ENCODE measurements at places on chromosomes 4 and X.
A peak's percentile ranks its signal among the peaks of the same experiment; 100 is the strongest.

GRCh38 chr4:107691378-107691777 is 28.7 kb downstream of the PAPSS1 start:
- no peak for DNase-seq

- DNase-seq, result peak; percentile 59
Observed at GRCh38 chr4:78951862-78952472, 12.7 kb upstream of the PAQR3 start.

DNA sequence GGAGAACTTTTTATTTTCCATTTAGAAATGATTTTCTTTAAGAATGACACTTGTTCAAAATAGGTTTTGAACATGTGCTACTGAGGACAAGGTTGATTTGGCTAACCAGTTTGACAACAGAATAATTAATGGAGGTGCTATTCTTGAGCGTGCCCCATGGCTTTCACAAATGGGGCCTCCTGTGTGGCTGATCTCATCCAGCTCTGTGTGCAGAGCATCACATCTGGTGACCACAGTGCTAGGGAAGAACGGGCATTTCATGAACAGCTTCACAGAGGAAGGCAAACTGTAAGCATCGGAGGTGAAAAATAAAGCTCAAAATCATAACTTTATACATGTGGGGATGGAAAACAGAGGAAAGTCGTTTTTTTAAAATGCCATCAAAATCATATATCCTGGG is 148.6 kb downstream of the SOWAHB start:
- DNase-seq, result no peak

DNA sequence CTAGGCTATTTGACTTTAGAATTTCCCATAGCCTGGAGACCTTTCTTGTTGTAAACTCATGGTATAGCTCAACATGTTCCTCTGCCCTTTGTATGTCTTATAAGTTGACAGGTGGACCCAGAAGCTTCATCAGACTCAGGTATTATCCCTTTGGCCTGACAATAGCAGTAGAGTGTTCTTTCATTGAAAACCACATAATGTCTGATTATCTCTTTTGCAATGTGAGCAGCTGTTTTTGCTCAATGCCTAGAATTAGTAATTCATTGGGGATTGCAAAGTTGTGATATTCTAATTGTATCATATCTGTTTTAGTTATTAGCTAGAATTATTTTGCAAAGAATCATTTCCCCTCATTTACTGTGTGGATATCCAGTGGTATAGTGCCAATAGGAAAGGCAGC is 27.5 kb downstream of the TBC1D19 start:
- DNase-seq, result no peak

DNA sequence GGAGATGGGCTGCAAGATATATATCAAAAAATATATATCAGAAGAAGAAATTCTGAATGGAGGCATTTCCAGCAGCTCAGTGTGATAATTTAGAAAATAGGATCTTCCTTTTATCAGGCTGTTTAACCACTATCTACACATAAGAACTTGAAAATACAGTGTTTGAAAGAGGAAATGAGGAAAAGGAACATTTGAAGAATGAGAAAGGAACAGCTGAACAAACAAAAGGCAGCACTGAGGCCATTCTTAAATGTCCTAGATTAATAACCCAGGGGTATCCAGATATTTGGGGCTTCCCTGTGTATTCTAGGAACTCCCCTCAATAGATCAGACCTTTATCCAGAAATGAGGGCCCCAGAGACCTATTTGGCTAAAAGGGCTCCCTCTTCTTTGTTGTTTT is 4.1 kb downstream of the SLC39A8 start:
- DNase-seq, result no peak

- DNase-seq, result no peak
Observed at GRCh38 chr4:21304540-21304887, 604.3 kb downstream of the PACRGL start.

DNA sequence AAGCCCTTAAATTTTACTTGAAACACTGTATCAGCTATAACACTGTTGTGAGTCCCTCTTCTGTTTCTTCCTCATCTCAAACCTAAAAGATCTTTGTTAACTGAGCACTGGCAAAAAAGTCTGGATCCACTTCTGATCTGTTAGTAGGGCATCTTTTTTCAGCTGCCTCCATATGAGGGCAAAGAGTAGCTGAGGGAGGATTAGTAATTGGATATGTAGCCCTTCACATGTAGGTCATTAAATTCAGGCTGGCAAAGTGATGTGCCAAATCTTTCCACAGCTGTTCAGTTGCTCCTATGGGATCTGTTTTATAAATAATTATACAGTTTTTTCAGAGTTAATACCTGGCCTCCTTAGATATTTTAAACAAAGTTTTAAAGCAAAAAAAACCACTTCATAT is 1.1 kb upstream of the TRMT10A start:
- no peak for DNase-seq

DNA sequence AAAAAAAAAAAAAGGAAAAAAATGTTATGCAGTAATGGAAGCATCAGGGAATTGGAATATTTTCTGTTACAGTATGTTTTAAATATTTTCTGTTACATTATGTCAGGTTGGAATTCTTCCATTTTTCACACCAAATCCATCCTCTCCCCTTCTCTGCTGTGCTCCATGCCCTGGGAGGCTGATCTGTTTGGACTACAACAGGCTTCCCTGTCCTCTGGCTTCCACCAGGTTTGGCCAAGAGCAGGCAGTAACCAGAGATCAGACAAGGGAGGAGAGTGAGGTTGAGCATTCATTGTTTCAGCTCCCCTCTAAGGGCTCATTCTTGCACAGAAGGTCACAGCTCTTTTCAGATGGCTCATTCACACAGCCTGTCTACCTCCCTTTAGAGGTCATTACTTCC is 11.7 kb upstream of the TMEM184C start:
- DNase-seq, result no peak

DNA sequence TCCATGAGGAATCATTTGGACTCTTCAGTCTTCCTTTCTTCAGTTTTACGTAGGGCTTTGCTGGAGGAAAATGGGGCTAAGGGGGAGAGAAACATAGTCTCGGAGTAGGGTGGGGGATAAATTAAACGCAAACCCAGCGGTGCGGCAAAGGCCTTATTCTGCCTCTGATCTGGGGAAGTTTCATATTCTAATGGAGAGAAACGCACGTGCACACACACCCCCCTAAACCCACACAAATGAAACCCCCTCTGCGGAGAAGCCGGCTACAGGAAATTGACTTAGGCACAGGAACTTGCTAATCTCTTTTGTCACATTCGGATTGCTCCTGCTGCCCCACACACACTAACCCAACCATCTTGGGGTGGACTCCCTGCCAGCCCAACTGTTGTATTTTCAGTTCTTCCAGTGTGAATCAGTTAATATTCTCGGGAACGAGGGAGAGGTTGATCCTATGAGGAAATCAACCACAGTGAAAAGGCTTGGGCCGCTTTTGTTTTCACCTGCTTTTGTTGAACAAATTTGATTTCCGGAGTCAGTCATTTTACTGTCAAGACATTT is at the start of gene RHOH:
Gene RHOH, plus strand, starts transcription at position 308 of the 558 bp plus-strand sequence. CDS start 46,356 bp downstream, outside the sequence.
- DNase-seq, result peak; percentile 90

- DNase-seq, result no peak
Observed at GRCh38 chr4:7779432-7779768, 160.3 kb downstream of the AFAP1 start.

DNA sequence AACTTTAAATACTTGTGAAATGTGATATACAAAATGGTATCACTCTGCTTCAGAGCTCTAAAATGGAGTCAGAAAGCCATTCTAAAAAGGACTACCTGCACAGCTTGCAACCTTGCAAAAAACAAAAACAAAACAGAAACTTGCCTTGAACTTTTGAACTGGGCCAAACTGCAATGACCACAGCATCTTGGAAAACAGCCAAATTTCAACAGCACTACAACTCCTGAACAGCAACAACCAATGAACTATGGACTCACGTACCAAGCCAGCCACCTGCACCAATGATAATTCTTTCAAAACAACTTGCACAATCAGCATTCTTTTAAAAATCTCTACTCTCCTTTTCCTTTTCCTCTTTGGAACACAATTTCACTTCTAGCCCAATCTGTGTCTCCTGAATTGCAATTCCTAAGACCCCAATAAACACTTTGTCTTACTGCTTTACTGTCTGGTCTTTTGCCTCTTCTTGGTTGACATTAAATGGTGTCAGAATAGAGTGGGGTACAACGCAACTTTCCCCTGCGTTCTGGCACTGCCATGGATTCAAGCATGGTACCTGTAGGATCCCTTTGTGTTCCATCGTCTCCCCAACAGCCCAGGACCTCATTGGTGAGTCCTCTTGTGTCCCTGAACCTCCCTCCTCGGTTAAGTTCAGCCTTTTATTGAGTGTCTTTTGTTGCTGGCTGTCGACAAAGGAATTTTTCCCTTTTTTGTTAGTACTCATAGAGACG is 35.7 kb upstream of the FMR1 start:
- peak; percentile 13 for DNase-seq

DNA sequence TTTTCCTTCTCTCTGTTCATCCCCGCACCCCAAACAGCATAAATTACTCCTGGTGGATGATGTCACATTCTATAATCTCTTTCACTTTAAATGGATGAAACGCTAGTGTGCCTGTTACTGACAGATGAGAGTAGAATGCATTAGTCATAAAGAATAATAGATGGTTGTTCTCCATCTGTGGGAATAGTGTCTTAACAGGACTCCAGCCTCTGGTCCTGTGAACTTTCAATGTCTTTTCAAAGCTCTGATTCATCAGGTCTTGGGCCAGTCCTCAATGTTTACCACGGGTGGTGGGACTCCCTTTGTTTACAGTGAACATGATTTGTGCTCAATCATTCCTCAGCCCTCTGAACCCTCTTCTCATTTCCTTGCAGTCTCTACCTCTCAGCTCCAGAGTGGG is 182.6 kb downstream of the GABRB1 start:
- DNase-seq, result no peak

GRCh38 chr4:74441744-74442143 is 3.2 kb upstream of the AREG start:
- DNase-seq, result no peak

DNA sequence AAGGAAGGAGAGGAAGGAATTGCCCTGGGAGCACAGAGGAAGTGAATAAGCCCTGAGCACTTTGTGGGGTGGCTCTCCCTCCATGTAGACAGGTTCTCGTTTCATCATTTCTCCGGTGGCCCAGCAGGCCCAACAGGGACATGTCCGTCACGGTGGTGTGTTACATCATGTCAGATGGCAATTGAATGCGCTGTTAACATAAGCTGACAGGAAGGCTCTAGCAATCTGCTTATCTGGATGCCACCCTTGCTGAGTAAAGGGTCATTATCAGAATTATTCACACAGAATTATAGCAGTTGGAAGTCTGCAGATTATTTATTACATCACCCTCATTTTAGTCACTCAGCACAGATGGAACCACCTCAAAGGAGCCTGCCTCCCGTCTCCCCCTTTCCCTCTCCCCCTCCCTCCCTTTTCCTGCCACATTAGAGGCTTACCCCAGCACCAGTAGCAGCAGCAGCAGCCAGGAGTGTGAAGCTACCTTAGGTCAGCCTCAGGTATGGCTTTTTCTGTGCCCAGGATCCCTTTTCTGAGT is 124.3 kb upstream of the TRIM2 start:
- no peak for DNase-seq

DNA sequence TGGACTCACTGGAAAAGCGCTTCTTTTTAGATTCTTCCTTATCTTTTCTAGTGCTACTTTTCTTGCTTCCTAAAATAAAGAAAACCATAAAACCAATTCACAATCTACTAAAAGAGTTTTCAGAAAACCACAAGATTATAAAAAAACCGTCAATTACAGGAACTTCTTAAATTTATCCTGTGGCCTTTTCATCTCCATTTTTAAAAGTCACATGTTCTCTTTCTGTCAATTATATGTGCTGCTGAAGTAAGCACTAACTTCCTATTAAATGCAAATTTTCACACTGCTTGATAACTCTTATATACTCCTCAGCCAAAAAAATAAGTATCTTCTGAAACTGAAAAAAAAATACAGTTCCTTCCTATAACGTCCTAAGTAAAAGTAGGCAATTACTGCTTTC is 32.8 kb downstream of the CENPC start:
- no peak for DNase-seq

GRCh38 chrX:39063037-39063436 is 261.8 kb downstream of the MID1IP1 start:
- peak; percentile 0 for DNase-seq

- peak; percentile 0 for DNase-seq
Observed at GRCh38 chrX:39613482-39613995, 484.2 kb downstream of the BCOR start.

GRCh38 chr4:22482250-22483127 is 33.4 kb downstream of the ADGRA3 start:
- no peak for DNase-seq

GRCh38 chr4:40515398-40516293 is 114.0 kb downstream of the RBM47 start:
- no peak for DNase-seq

GRCh38 chr4:15021946-15022345 is 19.7 kb downstream of the CPEB2 start:
- DNase-seq, result no peak

GRCh38 chrX:10280071-10280470 is 123.3 kb downstream of the CLCN4 start:
- no peak for DNase-seq

All from CD4-positive, alpha-beta T cell treated with Interleukin-21 for 1 hour (primary cell).